Upper lobe of right lung (tissue), 1 donor: ENCODE measurements at places on chromosomes 3 and 15. TPM values are rescaled to one million over a fixed set of nuclear protein-coding genes. Genes with fewer than 3 reads are reported as not detected.

The CADM2 gene
- 0.55 TPM for total RNA-seq

The COL6A6 gene
- 34.8 TPM for total RNA-seq

The NEK10 gene
- total RNA-seq: 0.49 TPM

The SLC12A1 gene
- not detected for total RNA-seq

The STXBP5L gene
- not detected for total RNA-seq

The ADAMTSL3 gene
- total RNA-seq: 26.2 TPM

The AQP9 gene
- total RNA-seq: 46.9 TPM

The THRB gene
- 19.7 TPM for total RNA-seq

The UTS2B gene
- total RNA-seq: 0.75 TPM

The VEPH1 gene
- 139 TPM for total RNA-seq

The SUCNR1 gene
- total RNA-seq: 2.7 TPM

The ACKR4 gene
- total RNA-seq: 8.0 TPM

The PPP1R14D gene
- 1.3 TPM for total RNA-seq

DNA sequence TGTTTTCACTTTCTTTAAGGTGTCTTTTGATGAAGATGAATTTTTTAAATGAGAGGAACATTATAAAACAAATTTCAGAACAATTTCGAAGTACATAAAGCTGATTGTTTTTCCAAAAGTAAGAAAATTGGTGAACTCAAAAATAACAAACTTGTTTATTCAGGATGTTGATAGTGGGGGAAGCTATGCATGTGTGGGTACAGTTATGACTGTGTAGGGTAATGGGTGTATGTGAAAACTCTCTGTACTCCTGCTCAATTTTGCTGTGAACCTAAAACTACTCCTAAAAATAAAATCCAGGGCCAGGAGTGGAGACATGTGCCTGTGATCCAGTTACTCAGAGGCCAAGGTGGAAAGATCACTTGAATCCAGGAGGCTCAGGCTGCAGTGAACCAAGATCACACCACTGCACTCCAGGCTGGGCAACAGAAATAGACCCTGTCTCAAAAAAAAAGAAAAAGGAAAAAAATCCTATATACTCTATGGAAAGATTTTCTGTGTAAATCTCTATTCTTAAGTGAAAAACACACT is 37.2 kb downstream of the PIK3CB start:
- no peak for DNase-seq

- DNase-seq: no peak
Observed at GRCh38 chr3:150623945-150624344, 20.8 kb downstream of the SELENOT start.

DNA sequence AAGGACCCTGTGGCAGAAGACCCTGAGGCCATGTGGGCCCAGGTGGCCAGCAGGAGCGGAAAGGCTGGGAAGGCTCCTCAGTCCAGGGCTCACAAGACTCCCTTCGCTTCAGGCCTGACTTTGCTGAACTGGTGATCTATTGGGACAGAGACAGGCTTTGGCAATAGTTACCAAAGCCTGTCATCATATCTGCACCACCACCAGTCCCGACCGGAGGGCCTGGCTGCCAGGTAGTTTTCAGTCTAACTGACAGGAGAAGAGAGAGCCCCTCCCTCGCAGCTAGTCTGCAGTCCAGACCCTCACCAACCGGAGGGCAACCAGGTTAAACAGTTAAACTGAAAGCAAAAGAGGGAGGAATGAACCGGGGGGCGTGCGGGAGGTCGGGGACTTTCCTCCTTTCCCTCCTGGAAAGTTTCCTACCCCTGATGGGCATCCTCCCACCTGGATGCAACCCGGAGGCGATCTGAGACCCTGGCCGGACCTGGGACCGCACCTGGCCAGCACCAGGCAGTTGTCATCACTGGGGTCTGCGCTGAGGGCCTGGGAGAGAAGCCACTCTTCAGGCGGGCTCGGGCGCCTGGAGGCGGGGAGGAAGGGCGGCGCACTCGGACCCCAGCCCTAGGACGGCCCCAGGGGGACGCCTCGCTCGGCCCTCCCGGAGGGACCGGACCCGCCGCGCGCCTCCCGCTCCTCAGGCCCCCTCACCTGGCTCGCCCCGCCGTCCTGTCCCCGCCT is 435 bp downstream of the RAB27A start:
- DNase-seq: peak; percentile 72

DNA sequence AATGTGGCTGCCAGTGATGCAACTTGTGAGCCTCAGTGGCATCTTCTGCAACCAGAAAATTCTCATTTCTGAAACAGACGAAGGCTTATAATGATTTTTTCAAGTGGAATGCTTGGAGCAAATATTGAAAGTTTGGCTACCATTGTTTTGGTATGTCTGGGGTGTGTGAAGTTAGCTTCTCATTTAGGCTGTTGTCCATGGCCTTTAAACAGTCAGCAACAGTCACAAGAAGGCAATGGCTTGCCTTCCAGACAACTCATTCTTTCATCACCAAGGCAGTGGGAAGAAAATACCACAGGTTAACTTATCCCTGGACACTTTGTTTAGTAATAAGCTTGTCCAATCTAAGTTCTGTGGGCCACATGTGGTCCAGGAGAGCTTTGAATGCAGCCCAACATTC is 4.7 kb upstream of the BNC1 start:
- no peak for DNase-seq

- DNase-seq: peak; percentile 98
Observed at GRCh38 chr3:49021813-49022687, at the start of gene NDUFAF3. Gene NDUFAF3 (plus strand): TSS chr3:49022121. CDS start chr3:49022145, 24 bp downstream.

- no peak for DNase-seq
Observed at GRCh38 chr3:8366219-8366810, 135.3 kb upstream of the LMCD1 start.

GRCh38 chr3:143875546-143875945 is 27.3 kb upstream of the SLC9A9 start:
- no peak for DNase-seq

- no peak for DNase-seq
Observed at GRCh38 chr15:57118013-57118799, 199.8 kb downstream of the TCF12 start.

DNA sequence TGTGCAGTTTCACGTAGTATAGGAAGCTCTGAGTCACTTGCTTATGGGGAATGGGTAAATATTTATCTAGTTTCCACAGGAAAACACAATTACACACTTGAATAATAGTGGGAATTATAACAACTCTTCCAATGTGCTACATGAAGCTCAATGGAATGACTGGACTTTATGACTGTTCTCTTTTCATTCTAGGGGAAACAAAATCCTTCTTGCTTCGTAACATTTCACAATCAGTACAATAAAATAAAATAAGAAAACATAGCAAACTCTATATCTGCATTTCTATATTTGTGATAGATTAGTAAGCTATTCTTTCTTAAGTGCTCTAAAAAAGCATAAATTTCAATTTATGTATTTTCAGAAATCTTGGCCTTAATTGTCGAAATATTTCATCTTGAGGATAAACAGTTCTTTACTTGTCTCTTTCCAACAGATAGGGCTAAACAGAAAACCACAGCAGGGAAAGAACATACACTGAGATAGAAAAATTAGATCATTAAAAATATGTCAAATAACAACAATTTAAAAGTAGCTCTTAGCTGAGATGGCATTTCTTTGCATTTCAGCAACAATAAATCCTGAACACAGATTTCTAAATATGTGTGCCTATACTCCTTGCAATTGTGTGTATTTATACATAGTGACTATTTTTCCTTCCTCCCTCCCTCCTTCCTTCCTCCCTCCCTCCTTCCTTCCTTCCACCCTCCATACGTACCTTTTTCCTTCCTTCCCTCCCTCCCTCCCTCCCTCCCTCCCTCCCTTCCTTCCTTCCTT is 395.5 kb upstream of the KCNMB2 start:
- no peak for DNase-seq

- DNase-seq: no peak
Observed at GRCh38 chr3:102180280-102180931, 254.4 kb upstream of the ZPLD1 start.

GRCh38 chr15:65610871-65611718 is at the start of gene INTS14:
Gene INTS14 (minus strand): TSS chr15:65611131. CDS start chr15:65607380, 3,751 bp downstream.
- DNase-seq: peak; percentile 99

- no peak for DNase-seq
Observed at GRCh38 chr15:47742334-47742733, 25.0 kb downstream of the SEMA6D start.

DNA sequence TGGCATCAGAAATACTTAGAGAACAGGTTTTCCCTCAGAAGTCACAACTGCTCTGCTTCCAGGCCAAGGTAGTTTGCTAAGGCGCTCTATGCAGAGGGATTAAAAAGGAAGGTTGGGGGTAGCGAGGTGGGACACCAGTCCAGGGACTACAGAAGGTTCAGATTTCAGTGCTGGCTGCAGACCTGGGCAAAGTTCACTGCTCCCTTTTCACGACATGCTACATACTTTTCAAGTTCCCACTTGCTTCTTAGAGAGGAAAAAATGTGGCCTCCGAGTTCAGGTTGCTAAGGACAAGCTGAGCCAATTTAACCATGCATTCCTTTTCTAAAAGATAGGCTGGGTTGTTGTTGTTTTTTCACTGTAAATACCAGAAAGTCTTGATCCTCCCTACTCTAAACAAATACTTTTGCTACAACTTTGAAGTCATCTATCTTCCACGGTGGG is 158.6 kb upstream of the NR2F2 start:
- DNase-seq: no peak

DNA sequence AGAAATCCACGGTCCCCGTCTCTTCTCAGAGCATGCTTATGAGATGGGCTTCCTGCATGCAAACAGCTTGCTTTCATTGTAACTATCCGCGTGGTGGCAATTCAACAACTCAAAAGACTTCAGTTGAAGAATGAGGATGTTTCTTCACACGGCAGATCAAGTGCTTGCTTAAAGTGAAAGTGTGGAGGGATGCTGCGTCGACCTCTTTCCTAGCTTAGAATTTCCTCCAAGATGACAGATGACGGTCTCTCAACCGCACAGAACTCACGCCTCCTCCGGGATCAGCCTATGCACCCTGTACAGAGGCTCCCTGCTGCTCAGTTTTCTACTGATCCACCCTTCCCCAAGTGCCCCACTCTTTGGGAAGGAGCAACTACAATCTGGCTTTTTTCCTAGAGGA is 47.8 kb downstream of the PCSK6 start:
- DNase-seq: no peak

GRCh38 chr3:97579365-97579764 is 185.2 kb upstream of the ARL6 start:
- no peak for DNase-seq

DNA sequence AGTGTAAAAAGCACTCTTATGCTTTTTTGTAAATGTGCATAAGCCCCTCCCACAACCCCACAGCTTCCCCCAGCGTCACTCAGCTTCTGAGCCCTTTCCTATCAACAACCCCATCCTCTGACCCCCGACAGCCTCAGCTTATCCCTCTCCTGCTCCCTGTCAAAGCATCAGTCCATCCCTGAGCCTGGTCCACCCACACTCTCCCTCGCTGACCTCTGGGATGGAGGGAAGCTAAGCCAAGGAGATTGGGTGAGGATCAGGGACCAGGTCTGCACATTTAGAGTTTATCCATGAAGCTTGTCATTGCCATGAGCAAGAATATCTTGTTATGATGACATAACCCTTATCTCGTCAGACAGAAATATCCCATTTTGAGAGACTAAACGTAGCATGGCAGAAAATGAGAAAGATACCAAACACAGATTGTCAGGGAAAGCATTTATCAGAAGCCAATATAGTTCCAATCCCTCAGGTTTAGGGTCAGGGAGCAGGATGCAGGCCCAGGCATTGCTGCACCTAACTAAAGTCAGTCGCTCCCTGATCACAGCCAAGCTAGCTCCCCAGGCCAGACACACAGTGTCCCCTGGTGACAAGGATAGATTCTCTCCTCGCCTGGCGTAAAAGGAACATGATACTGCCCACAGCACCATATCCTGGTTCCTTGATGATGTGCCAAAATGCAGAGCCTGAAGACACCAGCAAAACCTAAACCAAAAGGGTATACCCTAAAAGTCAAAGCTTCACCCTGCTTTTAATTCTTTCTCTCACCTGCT is 66.9 kb downstream of the DCLK3 start:
- DNase-seq: no peak

DNA sequence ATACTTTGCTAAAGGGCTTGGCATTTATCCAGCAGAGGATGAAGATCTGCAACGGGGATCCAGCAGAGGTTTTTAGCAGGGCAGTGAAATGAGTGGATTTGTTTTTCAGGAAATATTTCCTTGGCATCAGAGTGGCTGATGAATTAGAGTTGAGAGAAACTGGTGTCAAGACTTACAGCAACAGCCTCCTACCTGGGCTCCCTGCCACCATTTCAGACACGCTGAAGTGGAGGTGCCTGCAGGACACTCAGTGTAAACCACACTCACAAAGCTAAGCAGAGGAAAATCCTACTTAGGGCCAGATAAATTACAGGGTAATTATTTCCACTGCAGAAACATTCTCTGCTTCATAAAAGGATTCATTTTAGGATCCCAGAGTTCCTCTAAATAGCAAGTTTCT is 519.7 kb downstream of the FGF12 start:
- DNase-seq: no peak

DNA sequence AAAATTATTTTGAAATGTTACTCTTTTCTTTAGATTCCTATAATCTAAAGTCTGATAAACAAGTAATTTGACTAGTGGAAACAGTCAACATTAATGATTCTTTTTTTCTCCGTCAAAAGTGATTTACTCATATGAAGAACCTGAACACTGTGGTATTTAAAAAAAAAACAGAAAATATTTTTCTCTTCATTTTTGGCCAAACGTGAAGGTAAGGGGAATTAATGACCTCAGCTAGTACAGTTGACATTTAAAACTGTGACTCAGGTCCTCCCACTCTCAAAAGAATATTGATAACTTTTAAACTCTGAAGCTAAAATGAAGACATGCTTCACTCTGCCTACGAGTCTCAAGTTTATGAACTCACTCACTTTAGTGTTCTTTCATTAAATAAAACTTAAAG is 34.5 kb downstream of the TIGIT start:
- no peak for DNase-seq

GRCh38 chr3:53375019-53375418 is 27.7 kb upstream of the DCP1A start:
- peak; percentile 88 for DNase-seq

DNA sequence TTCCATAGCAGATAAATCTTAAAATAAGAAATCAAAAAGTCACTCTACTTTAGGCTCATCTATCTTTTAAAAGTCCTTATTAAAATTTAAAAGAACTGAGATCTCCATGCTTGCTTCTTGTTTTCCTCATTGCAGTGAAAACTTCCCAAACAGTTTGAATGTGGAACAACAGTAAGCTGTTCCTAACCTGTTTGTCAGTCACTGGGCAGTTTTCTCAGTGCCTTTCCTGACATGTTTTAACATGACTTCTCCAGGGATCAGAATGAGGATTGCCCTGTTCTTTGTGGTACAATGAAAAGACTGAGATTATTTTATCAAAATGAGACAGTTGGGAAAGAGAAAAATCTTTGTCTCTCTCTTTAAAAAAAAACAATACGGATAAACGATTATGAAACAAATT is 774 bp downstream of the GPR87 start:
- no peak for DNase-seq

GRCh38 chr3:128783774-128784173 is 57.8 kb downstream of the RAB7A start:
- no peak for DNase-seq
